ENCODE measurements at places on chromosomes 1 and 21.

DNA sequence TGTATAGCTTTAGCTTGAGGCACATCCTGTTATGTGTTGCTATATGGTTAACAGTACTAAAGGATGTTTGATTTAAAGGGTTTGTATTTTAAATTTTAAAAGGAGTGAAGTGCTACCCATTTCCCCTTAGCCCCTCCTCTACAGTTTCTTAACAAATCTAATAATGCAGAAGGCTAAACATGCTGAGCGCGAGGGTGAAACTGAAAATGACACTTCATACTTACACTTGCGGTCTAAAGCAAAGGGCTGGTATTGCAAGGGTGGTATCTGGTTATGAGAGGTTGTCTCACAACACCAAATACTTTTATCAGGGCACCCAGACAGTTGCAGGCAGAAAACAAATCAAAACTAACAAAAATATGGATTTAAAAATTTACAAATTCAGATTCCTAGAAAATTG is 172.3 kb downstream of the SIPA1L2 start:
- DNase-seq: no peak

- DNase-seq: no peak
Measured at GRCh38 chr1:14880456-14881316, 272.9 kb upstream of the TMEM51 start.

DNA sequence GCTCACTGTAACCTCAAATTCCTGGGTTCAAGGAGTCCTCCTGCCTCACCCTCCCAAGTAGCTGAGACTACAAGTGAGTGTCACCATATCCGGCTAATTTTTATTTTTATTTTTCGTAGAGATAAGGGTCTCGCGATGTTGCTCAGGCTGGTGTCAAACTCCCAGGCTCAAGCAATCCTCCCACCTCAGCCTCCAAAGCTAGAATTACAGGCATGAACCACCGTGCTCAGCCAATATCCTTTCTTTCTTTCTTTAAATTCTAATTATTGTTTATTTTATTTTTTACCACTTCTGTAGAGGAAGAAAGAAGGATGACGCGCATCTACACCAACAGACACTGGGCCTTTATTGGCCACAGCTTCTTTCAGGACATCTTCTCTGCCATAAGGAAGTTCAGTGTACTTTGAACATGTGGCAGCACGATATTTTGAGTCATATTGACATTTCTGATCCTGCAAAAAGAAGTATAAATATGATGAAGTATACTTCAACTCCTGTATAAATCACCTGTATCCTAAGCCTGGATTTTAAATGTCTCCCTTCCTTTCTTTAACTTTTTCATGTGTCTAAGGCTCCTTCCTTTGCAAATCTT is 15.8 kb downstream of the CTSS start:
- no peak for DNase-seq

GRCh38 chr1:228411121-228411520 is 4.5 kb upstream of the TRIM11 start:
- DNase-seq: no peak

GRCh38 chr1:19113697-19114092 is 96.4 kb downstream of the UBR4 start:
- peak; percentile 27 for DNase-seq

- DNase-seq: no peak
Measured at GRCh38 chr1:70994753-70995268, 52.8 kb downstream of the PTGER3 start.

- DNase-seq: no peak
Measured at GRCh38 chr1:65458730-65459396, 38.4 kb downstream of the LEPR start.

DNA sequence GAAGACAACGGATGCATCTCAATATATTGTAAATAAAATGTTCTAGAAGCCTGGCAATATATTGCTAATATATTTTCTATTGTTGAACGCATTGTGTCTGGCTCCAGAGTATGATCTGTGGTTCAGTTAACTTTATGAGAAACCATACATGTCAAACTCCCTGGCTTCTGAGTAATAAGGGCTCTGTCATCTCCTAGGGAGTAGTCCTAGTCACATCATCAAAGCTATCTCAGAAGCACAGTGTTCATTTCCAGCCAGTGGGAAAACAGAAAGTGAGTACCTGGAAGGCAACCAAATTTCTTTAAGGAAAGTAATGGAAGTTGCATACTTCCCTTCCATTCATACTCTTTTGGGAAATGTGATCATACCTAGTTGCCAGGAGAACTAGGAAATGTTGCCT is 27.0 kb upstream of the ST6GALNAC5 start:
- no peak for DNase-seq

DNA sequence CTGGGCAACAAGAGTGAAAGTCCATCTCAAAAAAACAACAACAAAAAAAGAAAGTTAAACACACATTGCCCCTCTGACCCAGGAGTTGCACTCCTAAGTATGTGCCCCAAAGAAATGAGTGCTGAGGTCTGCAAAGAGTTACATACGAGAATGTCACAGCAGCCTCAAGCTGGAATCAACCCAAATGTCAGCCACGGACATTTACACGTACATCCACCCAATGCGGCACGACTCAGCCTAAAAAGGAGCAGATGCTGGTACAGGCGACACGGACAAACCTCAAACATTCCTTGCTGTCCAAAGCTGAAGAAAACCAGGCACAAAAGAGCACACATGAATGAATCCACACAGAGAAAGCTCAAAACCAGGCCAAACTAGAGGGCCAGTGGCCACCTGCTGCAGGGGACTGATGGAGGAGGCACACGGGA is 46.8 kb upstream of the ECE1 start:
- DNase-seq: no peak
